Cardiac atrium fibroblast (primary cell): ENCODE measurements at places on chromosomes 5 and 9. TPM values are rescaled to one million over a fixed set of nuclear protein-coding genes. Genes with fewer than 3 reads are reported as not detected.

Gene C6
- 24.5 and 26.9 TPM in 2 replicates for total RNA-seq

Gene OR13C8
- total RNA-seq, result not detected in 2 replicates

Gene CFAP157
- not detected in 2 replicates for total RNA-seq

Gene GAPT
- not detected in 2 replicates for total RNA-seq

Gene MEIKIN
- not detected in 2 replicates for total RNA-seq

Gene KCNN2
- total RNA-seq, result not detected in 2 replicates

Gene NEURL1B
- 11.2 and 21.7 TPM in 2 replicates for total RNA-seq

Gene SLC1A1
- 40.5 and 58.3 TPM in 2 replicates for total RNA-seq

Gene PCDHB3
- total RNA-seq, result 0.16 TPM in 1 of 2 replicates, not detected in the other

Gene SLC27A6
- not detected in 2 replicates for total RNA-seq

Gene PCDHGB1
- total RNA-seq, result 0.36 and 0.81 TPM in 2 replicates

Gene CER1
- not detected in 2 replicates for total RNA-seq

Gene AMBP
- not detected in 2 replicates for total RNA-seq

Gene CCDC112
- total RNA-seq, result 2.1 and 2.2 TPM in 2 replicates
